Ovary (tissue), 10 donors: ENCODE measurements at places on chromosomes 7 and 10.

DNA sequence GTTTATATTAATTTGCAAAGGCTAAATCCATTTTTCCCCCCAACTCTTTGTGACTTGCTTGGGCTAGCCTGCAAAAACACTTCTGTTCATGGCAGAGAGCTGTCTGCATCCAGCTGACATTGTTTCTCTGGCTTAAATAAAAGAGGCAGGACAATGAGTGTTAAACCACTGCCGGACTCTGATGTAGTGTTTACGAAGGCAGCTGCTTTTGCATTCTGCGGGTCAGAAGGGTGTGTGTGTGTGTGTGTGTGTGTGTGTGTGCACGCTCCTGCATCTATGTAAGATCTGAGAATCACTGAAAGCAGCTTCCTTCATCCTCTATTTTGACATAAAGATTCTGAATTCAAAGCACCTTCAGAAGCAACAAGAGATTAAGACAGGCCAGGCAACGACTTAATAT lies 28.3 kb downstream of the NRP1 start:
- H3K36me3 ChIP-seq = no peaks in the 10 kb centered on the region
- H3K4me3 ChIP-seq = no peak overlapping the region
- no peak overlapping the region for H3K27ac ChIP-seq
- H3K4me1 ChIP-seq = peaks cover 8% of the 10 kb centered on the region
- no peaks in the 10 kb centered on the region for H3K27me3 ChIP-seq
- no peak for DNase-seq

- no peak for DNase-seq
- no peak overlapping the region for H3K4me3 ChIP-seq
- H3K27ac ChIP-seq = no peak overlapping the region
- peaks cover 3% of the 10 kb centered on the region for H3K4me1 ChIP-seq
- H3K27me3 ChIP-seq = no peaks in the 10 kb centered on the region
- no peaks in the 10 kb centered on the region for H3K36me3 ChIP-seq
Measured at GRCh38 chr7:101826081-101826835, 8.8 kb downstream of the CUX1 start.

DNA sequence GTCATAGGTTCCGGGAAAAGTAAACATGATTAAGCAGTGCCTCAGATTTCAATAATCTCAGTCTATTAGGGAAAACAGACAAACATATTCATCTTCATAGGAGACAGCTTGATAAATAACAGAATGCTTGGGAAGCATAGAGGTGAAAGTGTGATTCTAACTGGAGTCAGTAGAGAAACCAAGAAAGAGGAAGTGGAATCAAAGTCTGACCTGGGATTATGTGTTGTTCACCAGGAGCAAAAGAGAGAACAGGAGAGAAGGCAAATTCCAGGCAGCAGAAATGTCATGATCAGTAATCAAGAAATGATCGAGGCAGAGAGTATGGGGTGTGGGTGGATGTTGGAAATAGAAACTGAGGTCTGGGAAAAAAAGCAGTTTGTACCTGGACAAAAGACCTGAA lies 43.7 kb downstream of the DGKB start:
- H3K4me1 ChIP-seq = no peaks in the 10 kb centered on the region
- no peaks in the 10 kb centered on the region for H3K27me3 ChIP-seq
- no peak overlapping the region for H3K27ac ChIP-seq

DNA sequence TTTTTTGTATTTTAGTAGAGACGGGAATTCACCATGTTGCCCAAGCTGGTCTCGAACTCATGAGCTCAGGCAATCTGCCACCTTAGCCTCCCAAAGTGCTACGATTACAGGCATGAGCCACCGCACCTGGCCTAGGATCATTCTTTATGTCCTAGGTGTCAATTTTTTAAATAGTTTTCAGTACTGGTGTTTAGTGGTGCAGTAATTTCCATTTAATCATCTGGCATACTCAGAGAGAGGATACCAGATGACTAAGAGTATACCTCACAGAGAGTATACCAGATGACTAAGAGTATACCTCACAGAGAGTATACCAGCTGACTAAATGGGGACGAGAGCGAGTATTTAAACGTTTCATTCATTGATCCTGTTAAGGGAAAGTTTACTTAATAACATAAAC lies 37.3 kb upstream of the TMEM248 start:
- no peaks in the 10 kb centered on the region for H3K4me1 ChIP-seq
- H3K4me3 ChIP-seq = no peak overlapping the region
- no peak overlapping the region for H3K27ac ChIP-seq
- H3K36me3 ChIP-seq = no peaks in the 10 kb centered on the region
- DNase-seq = no peak

DNA sequence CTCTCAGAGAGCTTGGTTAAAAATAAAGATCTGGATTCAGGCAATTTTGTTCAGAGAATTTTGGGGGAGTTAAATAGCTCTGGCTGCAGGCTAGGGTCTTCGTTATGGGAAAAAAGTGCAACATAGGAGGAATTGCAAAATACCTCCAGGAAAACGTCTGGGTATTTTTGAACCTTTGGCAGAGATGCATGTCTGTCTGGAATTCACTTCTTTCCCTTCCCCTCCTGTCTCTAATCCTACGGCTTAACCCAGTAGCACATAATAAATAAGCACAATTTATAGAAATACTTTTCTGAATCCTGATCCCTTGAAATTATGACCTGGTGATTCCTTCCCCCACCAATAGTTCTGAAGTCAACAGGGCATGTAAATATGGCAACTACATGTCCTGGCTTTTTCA lies 19.3 kb upstream of the NUP205 start:
- no peaks in the 10 kb centered on the region for H3K4me1 ChIP-seq
- DNase-seq = no peak
- H3K27ac ChIP-seq = no peak overlapping the region
- no peak overlapping the region for H3K4me3 ChIP-seq
- no peaks in the 10 kb centered on the region for H3K36me3 ChIP-seq
- no peaks in the 10 kb centered on the region for H3K27me3 ChIP-seq

- H3K36me3 ChIP-seq = no peaks in the 10 kb centered on the region
- DNase-seq = no peak
Measured at GRCh38 chr7:130397758-130398073, 17.4 kb downstream of the CPA1 start.

DNA sequence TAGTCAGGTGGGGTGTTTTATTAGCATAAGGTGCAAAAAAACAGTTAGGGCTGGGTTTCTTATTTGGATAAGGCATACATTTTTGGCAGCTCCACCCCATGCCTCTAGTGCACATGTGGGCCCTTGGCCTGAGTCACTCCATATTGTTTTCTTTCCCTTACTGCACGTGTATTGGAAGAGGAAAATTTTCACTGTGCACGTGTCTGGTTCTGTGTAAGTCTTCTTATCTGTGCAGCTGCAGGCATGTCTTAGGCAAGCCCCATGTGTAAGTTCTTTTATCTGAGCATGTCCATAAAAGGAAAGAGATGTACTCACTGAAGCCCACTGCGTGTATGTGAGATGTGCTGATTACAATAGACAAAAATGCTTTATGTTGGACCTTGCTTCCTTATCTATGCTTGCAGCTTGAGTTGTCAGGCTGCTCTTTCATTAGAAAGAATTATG lies 540.3 kb upstream of the IGFBP3 start:
- no peak overlapping the region for H3K27ac ChIP-seq
- H3K36me3 ChIP-seq = no peaks in the 10 kb centered on the region
- no peak overlapping the region for H3K4me3 ChIP-seq
- DNase-seq = no peak
- H3K27me3 ChIP-seq = no peaks in the 10 kb centered on the region

DNA sequence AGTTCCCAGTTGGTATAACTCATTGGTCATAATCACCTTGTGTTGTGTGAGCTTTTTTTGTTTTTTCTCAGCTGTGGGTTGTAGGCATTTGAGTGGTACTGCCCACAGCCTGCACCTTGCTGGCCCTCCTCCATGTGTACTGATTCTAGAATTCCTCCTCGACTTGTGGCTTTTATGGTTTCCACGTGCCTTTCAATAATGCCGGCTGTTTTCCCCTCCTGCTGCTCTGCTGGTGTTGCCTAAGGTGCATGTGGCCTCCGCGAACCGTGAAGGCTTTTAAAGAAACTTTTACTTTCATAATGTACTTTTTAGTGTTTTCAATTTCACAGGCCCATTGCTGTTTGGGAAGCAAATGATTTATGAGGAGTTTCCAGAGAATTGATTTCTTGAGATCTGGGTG lies 518.0 kb downstream of the REEP3 start:
- DNase-seq = no peak
- no peaks in the 10 kb centered on the region for H3K27me3 ChIP-seq
- no peaks in the 10 kb centered on the region for H3K36me3 ChIP-seq
- no peak overlapping the region for H3K4me3 ChIP-seq
- no peak overlapping the region for H3K27ac ChIP-seq

DNA sequence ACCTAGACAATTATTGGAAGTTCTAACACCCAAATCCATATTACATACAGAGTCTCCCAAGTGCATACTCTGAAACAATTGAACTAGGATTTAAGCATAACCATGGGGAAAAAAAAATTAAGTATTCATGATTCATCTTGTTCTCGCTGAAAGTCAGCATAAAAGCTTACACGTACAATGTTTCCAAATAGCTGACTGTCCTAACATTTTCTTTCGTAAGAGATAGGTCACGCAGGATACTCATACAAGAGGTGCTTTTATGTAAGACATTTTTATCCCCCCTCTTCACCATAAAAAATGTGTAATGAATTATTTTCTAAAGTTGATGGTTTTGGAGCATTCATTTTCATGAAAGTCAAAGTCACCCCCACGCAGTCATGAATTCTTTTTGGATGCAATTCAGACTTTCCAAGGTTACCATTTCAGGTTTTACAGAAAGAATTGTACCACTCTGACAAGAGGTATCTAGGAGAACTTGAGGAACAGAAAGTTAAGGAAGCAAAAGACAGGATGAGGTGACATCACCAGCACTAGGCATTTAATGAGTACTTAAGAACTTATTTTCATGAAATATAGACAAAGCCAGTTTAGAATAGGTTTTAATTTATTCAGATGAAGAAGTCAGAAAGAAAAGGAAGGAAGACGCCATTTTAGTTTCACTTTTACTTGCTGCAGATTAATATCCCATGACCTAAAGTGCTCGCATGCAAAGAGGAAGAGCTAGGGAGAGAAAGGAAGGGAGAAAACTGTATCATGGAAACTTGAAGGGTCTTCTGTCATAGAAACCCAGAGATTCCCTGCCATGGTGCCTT lies 55.8 kb downstream of the TMEM26 start:
- H3K36me3 ChIP-seq = no peaks in the 10 kb centered on the region
- H3K4me1 ChIP-seq = no peaks in the 10 kb centered on the region
- DNase-seq = no peak
- H3K27ac ChIP-seq = no peak overlapping the region

GRCh38 chr10:9796564-9796963 lies 1221.1 kb upstream of the CELF2 start:
- no peaks in the 10 kb centered on the region for H3K27me3 ChIP-seq
- H3K27ac ChIP-seq = no peak overlapping the region
- H3K36me3 ChIP-seq = no peaks in the 10 kb centered on the region
- H3K4me3 ChIP-seq = no peak overlapping the region
- H3K4me1 ChIP-seq = no peaks in the 10 kb centered on the region

DNA sequence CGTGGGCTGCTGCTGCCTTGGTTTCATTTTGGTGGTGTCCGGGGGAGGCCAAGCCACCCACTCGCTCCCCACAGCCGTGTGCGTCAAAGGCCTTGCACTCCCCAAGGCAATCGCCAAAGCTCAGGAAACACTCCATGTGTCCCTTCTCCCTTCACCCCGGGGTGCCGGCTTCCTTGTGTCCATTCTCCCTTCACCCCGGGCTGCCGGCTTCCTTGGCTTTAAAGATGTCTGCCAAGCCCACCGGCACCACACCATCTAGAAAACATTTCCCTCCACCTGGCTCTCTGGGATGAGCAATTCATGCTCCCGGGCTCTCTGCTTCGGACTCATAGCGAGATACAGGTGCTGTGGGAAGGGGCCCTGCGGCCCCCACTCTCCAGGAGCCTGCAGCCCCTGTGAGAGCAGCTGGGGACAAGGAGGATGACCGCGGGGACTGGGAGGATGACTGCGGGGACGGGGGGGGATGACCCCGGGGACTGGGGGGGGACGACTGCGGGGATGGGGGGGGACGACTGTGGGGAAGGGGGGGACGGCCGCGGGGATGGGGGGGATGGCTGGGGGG lies 322.1 kb downstream of the DNAJB6 start:
- H3K4me3 ChIP-seq = no peak overlapping the region
- no peaks in the 10 kb centered on the region for H3K36me3 ChIP-seq
- no peak for DNase-seq
- H3K27ac ChIP-seq = no peak overlapping the region
- H3K4me1 ChIP-seq = peaks cover 4% of the 10 kb centered on the region
